ENCODE measurements at places on chromosomes 13 and 19. TPM values are rescaled to one million over a fixed set of nuclear protein-coding genes. Genes with fewer than 3 reads are reported as not detected.

The BCL2L12 gene
- 2.8 TPM for total RNA-seq

The BRCA2 gene
- 11.5 TPM for total RNA-seq

The SLC1A6 gene
- not detected for total RNA-seq

The PCDH9 gene
- 11.3 TPM for total RNA-seq

The PSG11 gene
- total RNA-seq: under 0.01 TPM

The PSG3 gene
- total RNA-seq: not detected

The EDDM13 gene
- 0.19 TPM for total RNA-seq

The CYP4F2 gene
- total RNA-seq: not detected

The KCTD15 gene
- 28.6 TPM for total RNA-seq

The ERICH4 gene
- not detected for total RNA-seq

The ZIC5 gene
- total RNA-seq: not detected

The PSG4 gene
- total RNA-seq: 12.4 TPM

The MICU2 gene
- 61.0 TPM for total RNA-seq

The PGLYRP2 gene
- total RNA-seq: not detected

The TSC22D1 gene
- 105 TPM for total RNA-seq

The NCAN gene
- not detected for total RNA-seq

The IL11 gene
- 4.8 TPM for total RNA-seq

The ZSCAN1 gene
- total RNA-seq: not detected

The KIR2DL1 gene
- not detected for total RNA-seq

The NKPD1 gene
- 0.56 TPM for total RNA-seq

The LRRC63 gene
- 0.28 TPM for total RNA-seq

The DIRAS1 gene
- 0.85 TPM for total RNA-seq

The CNN1 gene
- total RNA-seq: 56.1 TPM

The SOX1 gene
- not detected for total RNA-seq

The POSTN gene
- total RNA-seq: 1,285 TPM

The FGF21 gene
- total RNA-seq: not detected

The C19orf44 gene
- total RNA-seq: 5.6 TPM

The KCNN1 gene
- total RNA-seq: not detected

The TMEM145 gene
- total RNA-seq: under 0.01 TPM
